ENCODE measurements at places on chromosomes 5 and 9.

GRCh38 chr5:147780924-147781573 lies 1.5 kb downstream of the JAKMIP2 start:
- DNase-seq, result no peak

GRCh38 chr9:121399126-121399882 lies 29.3 kb upstream of the STOM start:
- no peak for DNase-seq

- no peak for DNase-seq
Observed at GRCh38 chr5:157348049-157348400, 82.1 kb downstream of the CYFIP2 start.

DNA sequence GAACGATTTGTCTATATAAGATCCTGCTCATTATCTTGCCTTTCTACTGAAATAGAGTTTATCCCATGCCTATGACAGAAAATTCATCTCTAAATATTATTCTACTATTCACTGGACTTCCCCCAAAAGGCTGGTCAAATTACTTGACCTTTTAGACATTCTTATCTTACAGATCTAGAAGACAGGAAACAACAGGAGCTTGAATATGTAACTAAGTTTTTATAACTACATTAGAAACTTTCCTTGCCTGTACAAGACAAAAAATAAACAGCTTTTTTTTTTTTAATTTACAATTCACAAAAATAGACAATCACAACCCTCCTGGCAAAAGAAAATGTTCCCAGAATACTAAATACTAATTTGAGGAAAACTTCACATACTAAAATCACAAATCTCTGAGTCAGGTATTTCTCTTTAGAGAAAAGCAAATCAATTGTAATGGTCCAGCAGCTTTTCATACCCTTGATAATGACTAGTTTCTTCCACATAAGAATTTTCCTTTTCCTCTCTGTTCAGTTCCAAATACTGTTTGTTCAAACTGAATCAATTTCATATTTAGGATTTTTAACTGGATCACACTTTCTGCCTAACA lies 68.6 kb downstream of the MLLT3 start:
- no peak for DNase-seq

DNA sequence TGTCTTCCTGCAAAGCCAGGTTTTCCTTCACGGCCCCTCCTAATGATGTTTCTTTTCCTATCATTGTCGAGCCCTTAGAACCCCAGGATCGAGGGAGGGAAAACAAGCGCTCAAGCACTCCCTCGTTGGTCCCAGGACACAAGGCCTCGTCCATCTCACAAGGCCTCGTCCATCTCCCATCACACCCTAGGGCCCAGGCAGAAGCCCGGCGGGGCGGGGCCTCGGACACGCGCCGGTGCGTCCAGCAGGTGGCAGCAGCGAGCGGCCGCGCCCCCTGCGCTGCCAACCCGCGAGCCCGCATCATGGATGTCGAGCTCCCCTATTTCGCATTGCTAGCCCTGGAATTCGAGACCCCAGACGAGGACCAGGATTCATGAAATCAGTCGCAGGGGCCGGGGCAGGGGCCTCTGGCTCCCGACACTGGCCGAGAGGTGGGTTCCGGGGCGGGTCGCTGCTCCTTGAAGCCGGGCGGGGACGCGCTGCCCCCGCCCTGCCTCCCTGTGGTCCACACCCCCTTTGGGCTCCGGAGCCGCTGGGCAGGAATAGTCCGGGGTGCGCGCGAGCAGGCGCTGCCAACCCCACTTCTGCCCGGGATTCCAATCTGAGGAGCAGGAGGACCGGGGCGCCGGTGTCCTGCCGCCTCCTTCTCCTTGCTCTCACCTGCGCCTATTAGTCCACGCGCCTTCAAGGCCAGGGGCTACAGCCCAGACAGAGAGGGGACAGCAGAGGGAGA lies at the start of gene ABLIM3:
Gene ABLIM3 (plus strand): TSS at position 270 of the 733 bp plus-strand sequence. CDS start 603 bp downstream, outside the sequence.
- peak; percentile 51 for DNase-seq

DNA sequence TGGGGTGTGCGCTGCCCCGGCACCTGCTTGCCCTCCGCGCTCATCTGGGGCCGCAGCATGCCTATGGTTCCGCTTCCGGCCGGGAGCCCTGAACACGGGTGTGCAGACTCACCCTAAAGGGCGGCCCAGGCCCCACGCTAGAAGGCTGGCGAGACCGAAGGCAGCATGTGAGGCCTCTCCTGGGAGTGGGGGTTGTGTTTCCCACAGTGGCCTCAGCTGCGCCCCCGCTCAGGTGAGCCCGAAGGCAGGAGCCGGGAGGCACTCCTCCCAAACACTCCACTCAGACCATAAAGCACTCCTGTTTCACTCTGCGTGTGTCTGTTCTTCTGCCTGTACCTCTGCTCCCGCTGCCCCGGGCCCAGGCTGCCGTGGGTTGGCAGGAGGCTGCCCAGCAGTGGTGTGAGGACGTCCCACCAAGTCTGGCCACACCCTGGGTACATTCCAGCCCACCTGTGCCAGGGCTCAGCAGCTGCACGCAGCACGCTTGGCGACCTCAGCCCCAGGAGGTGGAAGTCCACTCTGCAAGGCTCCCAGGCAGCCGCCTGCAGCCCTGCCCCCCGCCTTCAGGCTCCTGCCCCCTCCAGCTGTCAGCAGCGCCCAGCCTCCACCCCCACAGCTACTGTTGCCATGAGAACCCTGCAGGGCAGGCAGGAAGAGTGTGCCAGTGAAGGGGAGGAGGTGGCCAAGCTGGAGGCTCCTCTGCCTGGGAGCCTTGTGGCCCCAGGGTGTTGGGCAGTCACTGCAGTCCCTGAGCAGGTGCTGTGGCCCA lies 1.2 kb upstream of the AJM1 start:
- DNase-seq, result no peak

- no peak for DNase-seq
Observed at GRCh38 chr5:97002983-97003382, 67.1 kb downstream of the LNPEP start.

- DNase-seq, result no peak
Observed at GRCh38 chr9:3823842-3824475, 298.2 kb upstream of the RFX3 start.

GRCh38 chr9:107260437-107261081 lies 22.5 kb upstream of the RAD23B start:
- DNase-seq, result no peak

DNA sequence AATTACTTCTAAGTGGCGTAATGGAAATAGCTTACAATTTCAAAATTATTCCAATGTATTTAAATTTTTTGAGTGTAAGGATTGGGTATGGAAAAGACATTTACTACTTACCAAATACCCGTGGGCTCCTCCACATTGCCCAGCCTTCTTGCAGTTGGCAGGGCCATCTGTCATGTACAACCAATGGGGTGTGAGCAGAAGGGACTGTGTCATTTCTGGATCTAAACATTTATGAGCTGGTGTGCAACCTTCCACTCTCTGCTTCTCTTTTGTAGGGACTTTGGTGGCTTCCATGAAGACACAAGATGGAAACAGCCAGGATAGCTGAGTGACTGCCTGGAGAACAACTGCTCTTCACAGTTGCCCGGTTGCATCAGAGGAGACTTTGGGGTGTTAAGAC lies 40.8 kb downstream of the FRMD3 start:
- DNase-seq, result no peak

DNA sequence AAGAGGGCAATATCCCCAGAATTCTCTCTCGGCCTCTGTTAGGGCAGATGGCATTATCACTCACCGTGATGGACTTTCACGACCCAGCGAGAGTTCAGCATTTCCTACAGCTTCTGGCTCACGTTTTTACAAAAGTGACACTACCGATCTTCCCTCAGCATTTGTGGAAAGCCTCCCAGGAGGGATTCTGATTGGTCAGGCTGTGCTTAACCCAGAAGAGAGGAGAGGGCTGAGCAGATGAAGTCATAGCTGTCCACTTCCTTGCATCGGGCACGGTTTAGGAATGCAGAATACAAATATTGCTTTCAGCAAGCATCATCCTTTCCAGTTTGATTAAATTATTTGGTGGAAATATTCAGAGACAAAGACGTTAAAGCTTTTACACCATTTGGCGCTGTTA lies 277.4 kb upstream of the MSX2 start:
- no peak for DNase-seq

GRCh38 chr5:79399046-79399445 lies 114.9 kb downstream of the HOMER1 start:
- no peak for DNase-seq

DNA sequence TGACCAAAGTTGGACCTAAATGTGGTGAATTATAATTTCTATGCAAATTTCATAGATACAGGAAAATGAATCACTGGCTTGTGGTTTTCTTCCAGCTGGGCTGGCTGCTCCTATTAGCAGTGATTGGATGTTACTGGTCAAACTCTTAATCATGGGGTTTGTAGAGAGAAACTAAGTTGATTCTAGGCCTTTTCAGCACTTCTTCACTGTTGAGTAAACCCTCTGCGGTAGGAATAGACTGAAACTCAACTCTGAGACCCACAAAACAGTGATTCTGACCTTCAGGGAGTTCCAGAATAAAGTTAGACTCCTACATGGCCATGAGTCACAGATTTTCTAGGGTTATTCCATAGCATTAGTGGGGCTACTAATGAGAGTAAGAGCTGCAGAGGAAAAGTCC lies 47.9 kb upstream of the FKTN start:
- no peak for DNase-seq

DNA sequence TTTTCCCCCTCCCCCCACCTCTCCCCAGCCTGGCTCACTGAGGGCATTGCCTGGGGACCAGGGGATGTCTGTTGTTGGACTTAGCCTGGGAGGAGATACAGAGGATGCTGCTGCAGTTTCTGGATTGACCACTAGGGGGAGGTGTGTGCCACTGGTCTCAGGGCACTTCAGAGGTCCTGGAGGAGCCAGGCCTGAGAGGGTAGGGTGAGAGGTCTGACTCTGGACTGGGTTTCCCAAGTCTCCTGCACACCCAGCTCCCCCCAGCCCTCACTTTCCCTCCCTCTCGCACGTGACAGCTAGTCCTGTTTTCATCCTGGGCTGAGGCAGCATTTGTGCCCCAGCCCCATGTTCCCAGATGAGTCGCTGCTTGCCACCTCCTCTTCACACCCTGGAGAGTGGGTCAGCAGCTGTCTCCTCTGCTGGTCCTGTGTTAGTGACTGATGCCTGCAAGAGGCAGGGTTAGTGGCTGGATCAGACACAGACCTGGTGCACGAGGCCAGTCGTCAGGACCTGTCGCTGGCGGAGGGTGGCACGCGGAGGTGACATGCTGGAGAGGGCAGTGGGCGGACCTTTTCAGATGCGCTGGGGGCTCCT lies 4.4 kb downstream of the IL3 start:
- DNase-seq, result peak; percentile 68

DNA sequence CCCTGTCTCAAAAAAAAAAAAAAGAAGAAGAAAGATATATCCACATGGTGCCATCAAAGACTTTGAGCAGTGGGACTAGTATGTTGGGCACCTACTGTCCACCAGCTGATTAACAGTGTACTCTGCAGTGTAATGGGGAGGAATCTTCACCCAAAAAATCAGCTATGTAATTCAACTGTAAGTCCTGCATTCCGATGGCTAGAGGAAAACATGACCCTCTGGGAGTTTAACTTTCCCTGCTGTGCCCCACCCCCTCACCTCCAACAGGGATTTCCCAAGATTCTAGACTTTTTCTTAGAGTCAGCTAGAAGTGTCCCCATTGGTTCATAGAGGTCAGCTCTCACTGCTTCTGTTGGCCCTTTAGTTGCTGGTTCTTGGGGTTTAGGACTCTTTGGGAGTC lies 221.2 kb upstream of the CLINT1 start:
- DNase-seq, result no peak

DNA sequence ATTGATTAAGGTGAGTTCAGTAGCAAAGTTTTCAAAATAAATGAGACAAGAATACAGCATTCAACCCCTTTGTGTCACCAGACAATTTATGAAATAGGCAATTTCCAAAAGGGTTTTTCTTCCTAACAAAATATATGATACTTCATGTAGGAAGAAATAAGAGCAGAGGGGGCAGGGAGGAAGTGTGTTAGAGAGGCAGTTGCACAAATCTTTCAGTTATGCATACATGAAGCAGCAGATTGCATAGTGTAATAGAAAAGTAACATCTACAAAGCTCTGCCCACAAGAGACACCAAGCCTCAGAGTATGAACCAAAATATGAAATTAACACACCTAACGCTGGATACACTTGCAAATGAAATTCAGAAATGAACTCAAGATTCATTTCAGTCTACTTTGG lies 157.0 kb downstream of the DENND1A start:
- no peak for DNase-seq

DNA sequence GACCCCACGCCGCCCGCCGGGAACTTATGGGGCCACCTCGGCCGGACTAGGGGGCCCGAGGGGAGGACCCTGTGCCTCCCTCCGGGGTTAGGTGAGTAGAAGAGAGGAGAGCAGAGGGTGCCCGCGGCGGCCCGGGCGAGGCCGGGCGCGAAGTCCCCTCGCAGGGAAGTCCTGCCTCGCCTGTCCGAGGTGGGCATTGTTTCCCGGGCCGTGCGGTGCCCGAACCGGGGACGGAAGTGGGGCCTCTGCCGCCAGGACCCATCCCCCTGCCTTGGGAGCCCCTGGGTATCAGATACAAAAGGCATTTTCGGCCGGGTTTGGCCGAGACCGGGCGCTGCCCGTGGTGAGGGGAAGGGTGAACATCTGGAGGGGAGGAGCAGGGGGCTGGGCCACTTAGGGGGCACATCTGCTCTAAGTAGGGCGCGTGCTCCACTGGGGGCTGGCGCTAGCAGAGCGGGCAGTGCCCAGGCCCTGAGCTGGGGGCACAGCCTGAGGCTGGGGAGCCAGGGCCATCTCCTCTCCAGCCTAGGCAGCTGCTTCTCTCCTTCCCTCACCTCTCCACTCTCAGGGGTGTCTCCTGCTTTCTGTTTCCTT lies 48.2 kb downstream of the DAB2IP start:
- no peak for DNase-seq

- peak; percentile 19 for DNase-seq
Observed at GRCh38 chr9:89606624-89607311, 2.0 kb downstream of the GADD45G start.

GRCh38 chr9:116860509-116861120 lies 173.5 kb downstream of the TRIM32 start:
- peak; percentile 16 for DNase-seq

- no peak for DNase-seq
Observed at GRCh38 chr5:73793911-73794310, 167.9 kb downstream of the ARHGEF28 start.

DNA sequence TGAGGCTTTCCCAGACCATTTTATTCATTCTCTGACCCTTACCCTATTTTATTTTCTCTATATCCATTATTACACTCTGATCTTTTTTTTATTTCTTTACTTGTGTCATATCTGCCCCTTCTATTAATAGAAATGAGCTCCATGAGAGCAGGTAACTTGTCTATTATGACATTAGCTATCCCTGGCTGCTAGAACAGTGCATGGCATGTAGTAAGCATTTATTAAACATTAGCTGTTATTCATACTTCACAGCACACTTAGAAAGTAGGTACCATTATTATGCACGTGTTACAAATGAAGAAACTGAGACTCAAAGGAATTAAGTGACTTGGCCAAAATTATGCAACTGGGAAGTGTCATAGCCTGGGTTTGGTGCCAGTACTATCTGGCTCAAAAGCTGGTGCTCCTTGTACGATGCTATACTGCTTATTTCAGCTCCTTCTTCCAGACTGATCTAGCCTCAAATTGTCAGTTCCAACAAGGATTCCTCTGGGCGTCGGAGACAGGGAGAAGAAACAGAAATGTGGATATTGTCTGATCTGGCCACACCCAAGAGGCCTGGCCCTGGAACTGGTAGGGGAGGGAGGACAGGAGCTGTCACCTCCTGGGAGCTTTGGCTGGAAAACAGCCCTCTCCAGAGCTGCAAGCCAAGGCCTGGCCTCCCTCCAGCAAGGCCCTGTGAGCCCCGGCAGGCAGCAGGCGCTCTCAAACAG lies 10.8 kb upstream of the NIPAL4 start:
- no peak for DNase-seq

GRCh38 chr9:72304538-72304937 lies 60.5 kb downstream of the ZFAND5 start:
- DNase-seq, result no peak
